ENCODE measurements at places on chromosomes 16 and 17. TPM values are rescaled to one million over a fixed set of nuclear protein-coding genes. Genes with fewer than 3 reads are reported as not detected.
A peak's percentile ranks its signal among the peaks of the same experiment; 100 is the strongest.

NTN1 gene
- total RNA-seq: 1.5 TPM

ZNF764 gene
- 13.8 TPM for total RNA-seq

HIC1 gene
- 8.8 TPM for total RNA-seq

DOC2A gene
- 6.9 TPM for total RNA-seq

RAB26 gene
- total RNA-seq: 8.3 TPM

DNA sequence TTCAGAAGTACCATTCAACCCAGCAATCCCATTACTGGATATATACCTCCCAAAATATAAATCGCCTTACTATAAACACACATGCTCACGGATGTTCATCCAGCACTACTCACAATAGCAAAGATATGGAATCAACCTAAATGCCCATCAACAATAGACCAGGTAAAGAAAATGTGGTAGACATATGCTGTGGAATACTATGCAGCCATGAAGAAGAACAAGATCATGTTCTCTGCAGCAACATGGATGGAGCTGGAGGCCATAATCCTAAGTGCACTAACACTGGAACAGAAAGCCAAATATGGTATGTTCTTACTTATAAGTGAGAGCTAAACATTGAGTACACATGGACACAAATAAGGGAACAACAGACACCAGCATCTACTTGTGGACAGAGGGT, 7.8 kb downstream of the ALOX15 start:
- H3K4me1 ChIP-seq: no peaks in the 10 kb centered on the region
- no peaks in the 10 kb centered on the region for H3K36me3 ChIP-seq
- no peak overlapping the region for H3K4me3 ChIP-seq
- no peak overlapping the region for H3K27ac ChIP-seq
- no peak for DNase-seq
- H3K27me3 ChIP-seq: peaks cover 24% of the 10 kb centered on the region

- peaks cover 7% of the 10 kb centered on the region for H3K4me1 ChIP-seq
- H3K27me3 ChIP-seq: no peaks in the 10 kb centered on the region
- peak; percentile 17 for DNase-seq
- H3K27ac ChIP-seq: peak overlapping the region; percentile 93
- H3K36me3 ChIP-seq: no peaks in the 10 kb centered on the region
- H3K4me3 ChIP-seq: peak overlapping the region; percentile 86
These were observed 934 bp downstream of the PCTP start for GRCh38 chr17:55751720-55752250.

DNA sequence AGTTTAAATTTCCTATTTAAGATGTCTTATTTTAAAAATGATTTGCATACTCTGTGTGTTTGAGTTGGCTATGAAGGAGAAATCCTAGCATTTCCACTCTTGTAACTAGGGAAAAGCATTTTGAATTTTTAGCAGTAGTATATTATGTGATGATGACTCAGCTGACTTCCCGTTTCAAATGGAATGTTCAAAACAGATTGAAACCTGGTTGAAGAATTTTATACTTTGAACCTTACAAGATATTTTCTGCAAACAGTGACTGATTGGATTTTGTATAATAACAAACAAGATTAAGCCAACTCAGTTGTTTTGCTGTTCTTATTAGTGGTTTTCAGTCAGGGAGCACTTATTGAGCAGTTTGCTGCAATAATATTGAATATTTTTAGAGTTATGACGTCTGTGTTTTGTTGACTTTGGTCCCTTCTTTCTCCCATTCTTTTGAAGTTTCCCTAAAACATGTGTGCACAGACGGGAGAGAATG, 8.0 kb downstream of the TNRC6A start:
- H3K4me3 ChIP-seq: no peak overlapping the region
- peaks cover 15% of the 10 kb centered on the region for H3K4me1 ChIP-seq
- H3K27me3 ChIP-seq: no peaks in the 10 kb centered on the region
- peak overlapping the region; percentile 22 for H3K27ac ChIP-seq
- H3K36me3 ChIP-seq: no peaks in the 10 kb centered on the region

- no peak for DNase-seq
- H3K4me3 ChIP-seq: no peak overlapping the region
- no peaks in the 10 kb centered on the region for H3K27me3 ChIP-seq
- H3K27ac ChIP-seq: no peak overlapping the region
- no peaks in the 10 kb centered on the region for H3K36me3 ChIP-seq
These were observed 12.0 kb upstream of the EVPL start for GRCh38 chr17:76039121-76039520.

DNA sequence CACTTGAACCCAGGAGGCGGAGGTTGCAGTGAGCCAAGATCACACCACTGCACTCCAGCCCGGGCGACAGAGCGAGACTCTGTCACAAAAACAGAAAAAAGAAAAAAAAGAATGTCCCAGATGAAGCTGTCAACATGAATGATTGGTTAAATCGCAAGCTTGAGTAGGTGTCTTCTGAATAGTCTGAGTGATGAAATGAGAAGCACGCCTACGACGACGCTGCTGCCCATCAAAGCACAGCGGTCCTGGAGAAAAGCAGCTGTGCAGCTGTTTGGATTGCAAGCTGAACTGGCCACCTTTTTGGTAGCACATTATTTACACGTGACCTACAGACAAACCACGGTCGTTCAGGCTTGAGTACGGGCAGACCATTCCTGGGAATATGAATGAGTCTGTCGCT, 12.5 kb downstream of the ADCY9 start:
- H3K27me3 ChIP-seq: no peaks in the 10 kb centered on the region
- H3K4me1 ChIP-seq: peaks cover under 1% of the 10 kb centered on the region
- DNase-seq: no peak
- no peaks in the 10 kb centered on the region for H3K36me3 ChIP-seq
- H3K4me3 ChIP-seq: no peak overlapping the region
- H3K27ac ChIP-seq: no peak overlapping the region

GRCh38 chr16:88507231-88507743, 54.2 kb downstream of the ZFPM1 start:
- no peak overlapping the region for H3K4me3 ChIP-seq
- peak overlapping the region; percentile 96 for H3K27ac ChIP-seq
- H3K36me3 ChIP-seq: no peaks in the 10 kb centered on the region
- no peaks in the 10 kb centered on the region for H3K27me3 ChIP-seq
- DNase-seq: no peak

DNA sequence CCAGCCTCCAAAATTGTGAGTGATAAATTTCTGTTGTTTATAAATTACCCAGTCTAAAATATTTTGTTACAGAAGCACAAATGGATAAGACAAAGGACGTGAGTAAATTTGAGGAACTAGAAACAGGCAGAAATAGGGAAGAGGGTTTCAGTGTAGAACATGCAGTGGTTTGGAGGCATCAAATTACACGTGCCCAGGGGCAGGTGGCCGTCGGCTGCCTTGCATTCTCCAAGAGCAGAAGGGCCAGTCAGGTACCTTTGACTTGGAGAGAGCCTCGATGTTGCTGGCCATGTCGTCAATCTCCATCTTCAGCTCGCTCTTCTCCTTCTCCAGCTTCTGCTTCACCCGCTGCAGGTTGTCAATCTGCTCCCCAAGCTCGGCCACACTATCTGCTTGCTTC, 54.3 kb downstream of the MYH13 start:
- no peaks in the 10 kb centered on the region for H3K36me3 ChIP-seq
- no peaks in the 10 kb centered on the region for H3K27me3 ChIP-seq
- H3K4me1 ChIP-seq: no peaks in the 10 kb centered on the region
- DNase-seq: no peak

- no peaks in the 10 kb centered on the region for H3K27me3 ChIP-seq
- peaks cover 26% of the 10 kb centered on the region for H3K4me1 ChIP-seq
- no peaks in the 10 kb centered on the region for H3K36me3 ChIP-seq
- no peak overlapping the region for H3K4me3 ChIP-seq
These were observed 222.8 kb upstream of the TNRC6C start for GRCh38 chr17:77735566-77736198.

- H3K27ac ChIP-seq: no peak overlapping the region
- no peak overlapping the region for H3K4me3 ChIP-seq
- no peak for DNase-seq
These were observed 245.2 kb upstream of the MAF start for GRCh38 chr16:79845734-79846135.

GRCh38 chr17:45171338-45172231, 9.9 kb downstream of the HEXIM2 start:
- peak; percentile 85 for DNase-seq
- peak overlapping the region; percentile 98 for H3K27ac ChIP-seq
- no peaks in the 10 kb centered on the region for H3K36me3 ChIP-seq
- no peak overlapping the region for H3K4me3 ChIP-seq

GRCh38 chr16:74607962-74608356, 1.0 kb upstream of the GLG1 start:
- peaks cover 27% of the 10 kb centered on the region for H3K4me1 ChIP-seq
- DNase-seq: no peak
- no peak overlapping the region for H3K4me3 ChIP-seq
- no peaks in the 10 kb centered on the region for H3K27me3 ChIP-seq
- no peaks in the 10 kb centered on the region for H3K36me3 ChIP-seq
- peak overlapping the region; percentile 99 for H3K27ac ChIP-seq

DNA sequence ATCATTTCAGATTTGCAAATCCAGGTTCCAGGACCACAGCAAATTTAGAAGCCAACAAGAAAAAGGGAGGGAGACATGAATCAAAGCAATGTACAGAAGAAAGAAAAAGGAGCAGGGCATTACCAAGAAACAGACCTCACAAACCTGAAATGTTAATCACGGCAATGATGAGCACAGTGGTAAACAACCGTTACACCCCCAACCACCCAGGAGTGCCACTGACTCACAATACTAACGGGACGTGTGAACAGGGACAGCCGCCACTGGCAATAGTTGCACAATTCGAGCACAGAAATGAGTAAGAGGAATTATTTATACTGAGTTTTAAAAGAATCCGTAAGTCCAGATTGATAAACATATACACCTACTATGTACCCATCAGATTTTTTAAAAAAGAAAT, 13.8 kb downstream of the USP22 start:
- peaks cover 42% of the 10 kb centered on the region for H3K4me1 ChIP-seq
- no peaks in the 10 kb centered on the region for H3K27me3 ChIP-seq
- H3K4me3 ChIP-seq: no peak overlapping the region
- DNase-seq: peak; percentile 43

DNA sequence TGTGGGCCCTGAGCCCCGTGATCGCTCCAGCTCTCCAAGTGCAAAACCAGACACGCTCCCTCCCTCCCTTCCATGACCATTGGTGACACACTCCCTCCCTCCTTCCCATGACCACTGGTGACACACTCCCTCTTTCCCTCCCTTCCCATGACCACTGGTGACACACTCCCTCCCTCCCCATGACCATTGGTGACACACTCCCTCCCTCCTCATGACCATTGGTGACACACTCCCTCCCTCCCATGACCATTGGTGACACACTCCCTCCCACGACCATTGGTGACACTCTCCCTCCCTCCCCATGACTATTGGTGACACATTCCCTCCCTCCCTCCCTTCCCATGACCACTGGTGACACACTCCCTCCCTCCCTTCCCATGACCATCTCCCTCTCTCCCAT, 56.3 kb downstream of the LMF1 start:
- H3K27ac ChIP-seq: no peak overlapping the region
- H3K27me3 ChIP-seq: no peaks in the 10 kb centered on the region
- H3K4me3 ChIP-seq: no peak overlapping the region
- H3K36me3 ChIP-seq: no peaks in the 10 kb centered on the region

DNA sequence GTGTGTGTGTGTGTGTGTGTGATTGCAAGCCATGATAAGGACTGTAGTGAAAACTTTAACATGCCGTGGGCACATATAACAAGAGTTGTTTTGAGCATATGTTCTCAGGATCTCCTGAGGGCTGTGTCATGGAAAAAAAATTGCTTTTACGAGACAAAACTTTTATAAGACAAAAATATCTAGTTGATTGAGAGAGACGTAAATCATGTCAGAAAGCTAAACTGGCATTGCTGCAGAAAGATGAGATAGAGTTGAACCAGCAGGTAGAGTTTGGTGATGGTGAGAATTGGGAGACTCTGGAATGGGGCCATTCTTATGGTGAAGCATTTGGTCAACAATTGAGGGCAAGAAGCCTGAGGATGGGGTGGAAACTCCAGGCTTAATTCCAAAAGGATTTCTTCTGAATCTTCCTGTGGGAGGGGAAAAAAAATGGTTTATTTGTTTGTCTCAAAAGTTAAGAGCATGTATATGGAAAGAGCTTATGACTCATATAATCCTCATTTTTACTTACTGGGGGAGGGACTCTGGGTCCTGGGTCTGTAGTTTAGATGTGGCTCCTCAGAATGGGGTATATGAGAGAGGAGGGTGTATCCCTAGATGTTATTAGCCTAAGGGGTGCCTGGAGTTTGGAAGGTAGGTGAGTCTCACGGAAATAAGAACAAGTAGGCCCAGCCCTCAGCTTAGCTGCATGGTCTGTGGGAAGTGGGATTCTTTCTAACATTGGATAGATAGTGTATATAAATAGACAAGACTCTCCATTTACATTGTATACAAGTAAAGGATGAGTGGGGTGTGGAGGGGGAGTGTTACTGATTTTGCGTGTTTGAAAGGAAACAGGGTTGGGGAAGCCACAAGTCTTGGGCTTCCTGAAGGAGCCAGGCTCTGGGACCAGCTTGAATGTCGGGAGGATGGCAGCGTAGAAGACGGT, 7.1 kb downstream of the MINK1 start:
- no peaks in the 10 kb centered on the region for H3K36me3 ChIP-seq
- no peak overlapping the region for H3K4me3 ChIP-seq
- no peaks in the 10 kb centered on the region for H3K27me3 ChIP-seq
- peak overlapping the region; percentile 28 for H3K27ac ChIP-seq
- DNase-seq: no peak

DNA sequence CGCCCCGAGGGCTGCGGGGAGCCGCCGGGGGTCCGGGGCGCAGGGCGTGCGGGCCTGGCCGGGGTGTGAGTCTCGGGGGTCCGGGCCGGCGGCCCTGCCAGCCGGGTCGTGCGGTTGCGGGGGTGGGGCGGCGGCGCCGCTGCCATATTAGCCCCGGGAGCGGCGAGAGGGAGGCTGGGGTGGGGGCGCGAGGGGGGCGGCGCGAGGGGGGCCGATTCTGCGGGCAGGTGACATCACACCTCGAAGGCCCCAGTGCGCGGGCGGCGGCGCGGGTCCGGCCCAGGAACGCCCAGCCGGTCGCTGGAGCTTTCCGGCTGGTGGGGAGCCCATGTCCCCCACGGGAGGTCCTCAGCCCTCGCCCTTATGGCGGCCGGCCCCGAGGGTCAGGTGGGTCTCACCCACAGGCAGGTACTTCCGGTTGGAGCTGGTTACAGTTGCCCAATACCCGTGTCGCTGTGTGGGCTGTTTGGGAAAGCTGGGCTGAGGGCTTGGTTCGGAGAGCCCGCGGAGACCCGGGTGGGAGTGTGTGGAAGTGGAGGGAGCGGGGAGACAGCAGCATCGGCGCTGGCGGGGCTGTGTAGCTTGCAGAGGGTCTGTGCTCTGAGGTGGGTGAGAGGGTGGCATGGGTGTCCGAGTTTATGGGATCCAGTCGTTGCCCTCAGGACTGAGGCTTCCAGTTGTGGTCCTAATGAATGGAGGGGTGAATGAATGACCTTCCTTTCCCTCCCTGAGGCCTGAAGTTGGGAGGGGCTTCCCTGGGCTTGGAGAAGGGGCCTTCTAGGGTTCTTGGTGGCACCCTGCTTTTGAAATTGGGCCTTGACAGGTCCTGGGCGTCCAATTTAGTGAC, 804 bp downstream of the ATP6V0C start:
- H3K4me1 ChIP-seq: peaks cover 32% of the 10 kb centered on the region
- H3K4me3 ChIP-seq: peak overlapping the region; percentile 99
- no peaks in the 10 kb centered on the region for H3K27me3 ChIP-seq
- no peaks in the 10 kb centered on the region for H3K36me3 ChIP-seq
- peak overlapping the region; percentile 100 for H3K27ac ChIP-seq
- peak; percentile 64 for DNase-seq

Data from hepatocyte (in vitro differentiated cells).